ENCODE measurements at places on chromosomes 12 and 14. TPM values are rescaled to one million over a fixed set of nuclear protein-coding genes. Genes with fewer than 3 reads are reported as not detected.
A peak's percentile ranks its signal among the peaks of the same experiment; 100 is the strongest.

Gene SERPINA3
- polyA plus RNA-seq, result 842 TPM

Gene ADAM21
- 0.08 TPM for polyA plus RNA-seq

- peak; percentile 93 for DNase-seq
Measured at GRCh38 chr14:64762044-64763034, 58.1 kb downstream of the PLEKHG3 start.

- no peak for DNase-seq
Measured at GRCh38 chr12:132619386-132620112, 973 bp downstream of the P2RX2 start.

DNA sequence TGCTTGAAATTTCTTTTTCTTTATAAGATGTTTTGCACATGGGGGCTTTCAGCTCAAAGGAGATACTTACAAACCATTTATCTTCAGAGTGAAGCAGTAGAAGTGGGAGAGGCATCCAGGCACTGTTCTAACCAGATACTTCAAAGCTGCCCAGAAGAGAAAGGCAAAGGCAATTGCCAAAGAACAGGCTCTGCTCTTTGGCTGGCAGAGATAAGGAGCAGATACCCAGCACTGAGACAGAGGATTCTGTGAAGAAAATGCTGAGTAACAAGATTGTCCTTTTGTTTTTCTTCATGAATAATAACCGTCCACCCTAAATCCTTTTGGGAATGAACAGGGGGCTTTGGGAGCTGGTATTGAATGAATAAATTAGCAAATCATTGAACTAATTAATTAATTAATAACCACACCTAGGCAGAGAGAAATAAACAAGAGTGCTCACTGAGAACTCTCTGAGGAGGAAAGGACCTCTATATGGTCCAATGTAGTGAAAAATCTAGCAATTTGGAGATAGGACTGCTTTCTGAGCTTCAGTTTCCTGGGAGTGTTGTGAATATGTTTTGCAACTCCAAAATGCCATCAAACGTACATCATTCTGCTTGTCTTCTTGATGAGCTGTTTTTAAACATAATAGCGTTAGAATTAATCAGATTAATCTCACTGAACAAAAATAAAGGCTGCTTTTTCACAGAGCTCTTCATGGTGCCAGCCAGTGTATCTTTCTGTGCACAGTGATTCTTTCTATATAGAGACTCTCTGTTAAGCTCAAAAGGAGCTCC is 192.8 kb upstream of the AMIGO2 start:
- no peak for DNase-seq

- DNase-seq, result no peak
Measured at GRCh38 chr12:127241072-127241817, 1025.7 kb upstream of the TMEM132C start.

- DNase-seq, result no peak
Measured at GRCh38 chr12:81712536-81712935, 46.6 kb downstream of the PPFIA2 start.

GRCh38 chr14:28120391-28120790 is 646.2 kb upstream of the FOXG1 start:
- DNase-seq, result no peak

GRCh38 chr12:6554168-6555017 is 1.4 kb downstream of the IFFO1 start:
- no peak for DNase-seq

- DNase-seq, result no peak
Measured at GRCh38 chr14:95436354-95436753, 80.1 kb downstream of the SYNE3 start.

GRCh38 chr14:89382901-89383845 is 33.9 kb downstream of the FOXN3 start:
- DNase-seq, result no peak

- DNase-seq, result peak; percentile 76
Measured at GRCh38 chr12:68538726-68539614, 71.7 kb upstream of the RAP1B start.

DNA sequence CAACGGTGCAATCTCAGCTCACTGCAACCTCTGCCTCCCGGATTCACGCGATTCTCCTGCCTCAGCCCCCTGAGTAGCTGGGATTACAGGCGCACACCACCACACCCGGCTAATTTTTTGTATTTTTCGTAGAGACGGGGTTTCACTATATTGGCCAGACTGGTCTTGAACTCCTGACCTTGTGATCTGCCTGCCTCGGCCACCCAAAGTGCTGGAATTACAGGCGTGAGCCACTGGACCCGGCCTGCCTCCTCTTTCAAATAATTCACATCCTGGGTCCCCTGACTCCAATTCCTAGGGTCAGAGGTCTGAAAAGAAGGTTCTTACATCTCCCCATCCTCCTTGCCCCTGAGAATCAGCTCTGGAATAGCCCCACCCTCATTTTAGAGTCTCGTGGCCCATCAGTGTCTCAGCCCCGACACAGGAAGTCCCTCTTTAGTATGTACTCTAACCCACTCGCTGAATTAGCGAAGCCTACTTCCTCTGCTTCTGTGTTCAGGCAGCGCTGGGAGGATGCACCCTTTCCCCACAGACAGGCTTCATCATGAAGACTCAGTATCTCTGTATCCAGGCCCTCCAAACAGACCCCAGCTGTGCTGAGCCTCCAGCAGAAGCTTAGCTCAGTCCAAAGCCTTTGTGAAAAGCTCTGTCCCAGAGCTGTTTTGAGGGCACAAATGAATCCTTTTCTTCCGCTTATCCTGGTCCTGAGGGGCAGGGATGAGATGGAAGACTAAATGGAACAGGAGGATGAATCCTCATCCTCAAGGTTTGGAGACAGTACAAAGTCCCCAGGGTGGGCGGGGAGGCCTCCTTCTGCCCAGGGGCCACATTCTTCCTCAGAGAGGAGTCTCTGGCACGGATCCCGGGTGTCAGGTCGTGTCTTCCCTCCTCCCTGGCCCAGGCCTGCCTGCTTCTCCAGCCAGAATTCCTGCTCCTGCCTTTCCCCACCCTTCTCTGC is 3.5 kb downstream of the LPAR5 start:
- DNase-seq, result no peak

DNA sequence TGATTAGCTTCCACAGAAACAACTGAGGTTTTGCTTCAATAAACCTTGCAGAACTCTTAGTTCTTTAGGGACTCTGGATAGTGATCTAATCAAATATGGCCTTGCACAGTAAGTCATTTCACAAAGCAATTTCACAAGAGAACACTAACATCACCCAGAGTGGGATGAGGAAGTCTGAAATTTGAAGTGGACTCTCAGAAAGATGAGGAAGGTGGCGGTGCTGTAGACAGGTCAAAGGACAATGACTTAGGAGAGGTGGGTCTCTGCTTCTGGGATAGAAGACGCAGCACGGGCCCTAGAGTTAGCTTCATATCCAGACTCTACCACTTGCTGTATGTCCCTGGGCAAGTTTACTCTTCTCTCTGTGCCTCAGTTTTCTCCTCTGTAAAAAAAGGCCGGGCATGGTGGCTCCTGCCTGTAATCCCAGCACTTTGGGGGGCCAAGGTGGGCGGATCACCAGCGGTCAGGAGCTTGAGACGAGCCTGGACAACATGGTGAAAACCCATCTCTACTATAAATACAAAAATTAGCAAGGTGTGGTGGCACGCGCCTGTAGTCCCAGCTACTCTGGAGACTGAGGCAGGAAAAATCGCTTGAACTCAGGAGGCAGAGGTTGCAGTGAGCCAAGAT is 18.9 kb downstream of the FOS start:
- DNase-seq, result no peak

- no peak for DNase-seq
Measured at GRCh38 chr14:95505030-95505589, 11.3 kb downstream of the SYNE3 start.

DNA sequence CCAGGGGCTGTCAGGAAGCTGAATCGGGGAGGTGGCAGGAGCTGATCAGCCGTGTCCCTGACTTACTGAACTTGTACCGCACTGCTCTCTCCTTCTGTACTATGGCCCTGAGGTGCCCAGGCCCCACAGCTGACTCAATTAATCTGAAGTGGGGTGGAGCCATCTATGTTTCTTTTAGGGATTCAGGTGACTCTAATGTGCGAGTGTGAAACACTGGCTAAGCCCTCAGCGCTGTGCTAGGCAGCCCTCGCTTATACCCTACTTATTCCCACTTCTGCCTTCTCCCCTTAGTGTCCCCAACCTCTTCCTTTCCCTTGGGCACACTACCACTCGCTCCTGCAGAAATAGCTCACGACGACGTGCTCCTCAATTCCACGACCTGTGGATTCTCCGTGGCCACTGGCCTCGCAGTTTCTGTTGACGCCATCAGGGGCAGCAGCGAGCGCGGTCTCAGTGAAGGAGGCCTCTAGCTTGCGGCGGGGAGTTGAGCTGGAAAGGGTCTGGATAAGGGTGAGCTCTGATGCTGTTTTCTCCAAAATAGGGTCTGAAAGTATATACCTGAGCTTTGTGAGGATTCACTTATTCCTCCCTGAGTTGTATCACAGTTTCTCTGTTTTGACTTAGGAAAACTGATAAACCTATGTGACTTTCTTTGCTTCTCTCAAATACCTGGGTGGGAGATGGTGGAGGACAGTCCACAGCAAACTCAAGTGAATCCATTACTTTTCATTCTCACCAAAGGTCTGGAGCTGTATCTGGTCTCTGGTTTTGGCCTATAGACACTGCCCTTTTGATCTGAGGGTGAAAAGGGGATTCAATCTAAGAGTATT is 167.6 kb downstream of the SLC41A2 start:
- DNase-seq, result no peak
